ENCODE measurements at places on chromosomes 2 and 18.

GRCh38 chr2:173210270-173211196 is 134.9 kb downstream of the MAP3K20 start:
- DNase-seq = no peak

DNA sequence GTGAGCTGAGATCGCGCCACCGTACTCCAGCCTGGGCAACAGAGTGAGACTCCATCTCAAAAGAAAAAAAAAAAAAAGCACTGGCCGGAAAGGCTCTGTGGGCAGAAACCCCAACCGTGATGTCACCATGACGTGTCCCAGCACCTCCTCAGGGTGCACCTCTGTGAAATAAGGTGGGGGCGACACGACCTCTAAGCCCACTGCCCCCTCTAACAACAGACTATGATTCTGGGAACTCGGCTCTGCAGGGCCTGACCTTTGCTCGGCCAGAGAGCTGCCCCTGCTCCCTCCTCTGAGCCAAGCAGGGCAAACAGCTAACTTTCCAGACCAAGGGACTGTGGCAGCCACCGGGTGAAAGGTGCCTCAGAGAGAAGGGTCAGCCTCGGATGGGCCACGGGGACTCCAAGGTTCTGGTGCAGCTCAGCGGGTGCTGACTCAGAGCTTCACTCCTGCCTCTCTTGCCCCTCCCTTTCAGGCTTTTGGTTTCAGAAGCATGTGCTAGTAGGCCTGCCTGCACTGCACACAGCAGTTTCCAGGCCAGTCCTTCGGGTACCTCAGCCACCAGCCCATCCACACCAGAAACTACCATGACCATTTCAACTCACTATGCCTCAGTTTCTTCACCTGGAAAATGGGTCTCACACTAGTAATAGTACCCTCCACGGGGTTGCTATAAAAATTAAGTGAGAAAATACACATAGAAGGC is 8.0 kb downstream of the TMBIM1 start:
- peak; percentile 24 for DNase-seq

GRCh38 chr2:239918749-239919148 is 106.4 kb downstream of the NDUFA10 start:
- no peak for DNase-seq

DNA sequence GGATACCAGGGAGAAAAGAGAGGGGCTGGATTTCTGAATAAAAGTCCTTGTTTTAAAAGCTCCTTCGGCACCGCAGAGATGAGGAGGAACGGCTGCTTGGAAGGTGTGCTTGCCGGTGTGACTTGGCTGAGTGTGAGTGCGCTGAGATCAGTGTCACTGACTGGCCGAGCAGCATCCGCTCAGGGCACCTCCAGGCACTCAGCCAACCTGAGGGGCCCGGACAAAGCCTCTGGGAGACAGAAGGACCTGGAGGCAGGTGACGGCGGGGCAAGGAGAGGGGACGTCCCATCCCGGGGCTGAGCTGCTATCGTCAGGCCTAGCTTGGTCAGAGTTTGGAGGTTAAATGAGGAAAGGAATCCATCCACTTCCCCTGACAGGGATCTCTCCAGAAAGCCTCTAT is 16.8 kb upstream of the ALLC start:
- no peak for DNase-seq

- no peak for DNase-seq
Observed at GRCh38 chr2:73297151-73297559, 3.8 kb upstream of the EGR4 start.

DNA sequence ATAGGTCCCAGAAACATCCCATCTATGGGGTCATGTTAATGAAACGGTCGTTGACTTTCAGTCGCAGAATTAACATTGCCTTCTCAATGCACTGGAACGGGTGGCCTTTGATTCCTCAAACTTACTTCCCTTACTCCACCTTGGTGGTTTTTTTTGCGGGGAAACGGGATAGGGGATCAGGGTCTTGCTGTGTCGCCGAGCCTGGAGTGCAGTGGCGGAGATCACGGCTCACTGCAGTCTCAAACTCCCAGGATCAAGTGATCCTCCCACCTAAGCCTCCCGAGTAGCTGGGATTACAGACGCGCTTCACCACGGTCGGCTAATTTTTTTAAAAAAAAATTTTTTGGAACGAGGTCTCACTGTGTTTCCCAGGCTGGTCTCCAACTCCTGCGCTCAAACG is 754 bp downstream of the ATG16L1 start:
- no peak for DNase-seq

GRCh38 chr18:35470435-35470834 is 27.3 kb downstream of the INO80C start:
- no peak for DNase-seq

- DNase-seq = no peak
Observed at GRCh38 chr18:57146956-57147636, at the start of gene BOD1L2. Gene BOD1L2, plus strand, starts transcription at chr18:57147087. Its CDS starts 226 bp downstream, at chr18:57147313.

GRCh38 chr2:154198866-154199265 is 327.1 kb downstream of the GALNT13 start:
- no peak for DNase-seq

GRCh38 chr2:45802499-45803138 is 151.1 kb downstream of the PRKCE start:
- no peak for DNase-seq

GRCh38 chr2:30231996-30232800 is 864 bp downstream of the LBH start:
- DNase-seq = no peak

GRCh38 chr18:37225279-37225678 is 340.3 kb downstream of the CELF4 start:
- DNase-seq = no peak

DNA sequence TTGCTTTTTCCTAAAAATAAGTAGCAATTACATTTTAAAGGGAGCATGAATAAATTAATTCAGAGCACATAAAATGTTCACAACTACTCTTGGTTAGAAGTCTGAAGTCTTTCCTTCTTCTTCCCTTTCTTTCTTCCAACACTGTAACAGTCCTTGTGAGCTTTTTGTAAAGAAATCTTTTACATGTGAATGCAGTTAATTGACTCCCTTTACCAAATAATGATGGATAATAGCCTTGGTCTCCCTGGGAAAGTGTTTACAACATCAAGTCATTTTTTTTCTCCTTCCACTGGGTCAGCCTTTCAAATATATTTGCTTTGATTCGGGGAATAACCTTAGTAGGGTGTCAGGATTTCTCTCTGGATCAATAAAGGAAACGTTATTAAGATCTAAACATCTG is 39.1 kb downstream of the CALCRL start:
- DNase-seq = no peak

GRCh38 chr2:177296040-177296439 is 31.5 kb upstream of the NFE2L2 start:
- DNase-seq = no peak

GRCh38 chr18:56575819-56576663 is 62.4 kb downstream of the TXNL1 start:
- no peak for DNase-seq

- DNase-seq = no peak
Observed at GRCh38 chr2:101921319-101921952, 70.3 kb upstream of the IL1R2 start.

- no peak for DNase-seq
Observed at GRCh38 chr18:12306752-12307700, 1.0 kb upstream of the TUBB6 start.

DNA sequence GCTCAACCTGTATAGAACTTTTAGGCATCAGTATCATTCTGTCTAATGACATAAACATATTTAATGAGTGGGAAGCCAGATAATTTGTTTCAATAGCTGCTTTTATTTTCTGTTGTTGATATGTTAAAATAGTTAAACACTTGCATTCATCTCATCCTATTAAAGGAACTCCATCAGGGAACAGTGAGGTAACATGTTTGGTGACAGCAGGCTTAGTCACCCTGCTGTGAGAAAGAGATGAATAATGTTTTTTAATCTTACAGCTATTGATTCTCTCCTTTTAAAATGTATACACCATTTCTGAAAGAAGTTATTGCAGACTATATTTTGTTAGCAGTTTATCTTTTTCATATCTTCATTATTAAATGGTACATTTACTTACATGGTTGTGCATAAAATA is 123.3 kb upstream of the CWC22 start:
- DNase-seq = no peak

DNA sequence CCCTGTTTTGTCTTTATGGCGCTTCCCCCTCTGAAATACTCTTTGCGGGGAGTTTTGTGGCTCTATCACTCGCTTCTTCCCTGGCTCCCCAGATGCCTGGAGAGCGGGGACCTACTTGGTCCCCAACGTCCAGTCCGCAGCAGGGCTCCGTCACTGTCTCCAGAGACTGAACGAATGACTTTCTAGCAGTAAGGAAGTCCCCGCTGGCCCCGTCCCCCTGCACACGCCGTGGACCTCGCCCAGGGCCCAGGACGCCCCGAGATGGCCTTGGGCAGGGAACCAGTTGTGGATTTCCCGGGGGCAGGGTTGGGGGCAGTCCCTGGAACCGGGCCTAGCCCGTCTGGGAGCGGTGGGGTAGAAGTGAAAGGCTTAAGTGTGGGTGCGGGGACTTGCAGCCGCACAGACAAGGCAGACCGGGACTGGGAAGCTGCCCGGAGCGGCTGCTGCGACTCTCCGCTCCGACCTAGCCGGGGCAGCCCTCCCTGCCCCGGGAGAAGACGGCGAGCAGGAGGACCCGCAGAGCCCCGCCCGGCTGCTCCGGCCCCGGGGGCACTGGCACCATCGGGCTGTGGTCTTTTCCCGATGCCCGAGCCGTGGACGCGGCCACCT is 821 bp upstream of the EPHA4 start:
- no peak for DNase-seq

GRCh38 chr18:44988821-44989587 is 308.3 kb downstream of the SETBP1 start:
- no peak for DNase-seq

GRCh38 chr2:237210297-237210696 is 124.6 kb downstream of the COPS8 start:
- no peak for DNase-seq

DNA sequence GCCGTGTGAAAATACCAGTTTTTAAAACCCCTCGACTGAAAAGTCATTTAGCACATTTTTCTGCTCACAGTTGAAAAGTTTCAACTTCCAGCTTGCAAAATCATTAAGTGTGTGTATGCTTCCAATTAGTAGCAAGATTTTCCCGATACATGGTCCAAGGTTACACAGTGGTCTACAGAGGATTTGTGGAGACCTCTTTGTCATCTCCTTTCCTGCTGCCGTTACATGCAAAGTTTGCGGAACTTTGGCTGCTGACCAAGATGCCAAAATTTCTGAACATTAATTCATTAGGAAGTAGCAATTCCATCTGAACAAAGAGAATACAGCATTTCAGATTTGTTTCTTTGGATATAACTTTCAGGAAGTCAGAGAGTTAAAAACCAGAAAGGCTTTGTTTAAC is 474.6 kb downstream of the PLCL1 start:
- no peak for DNase-seq

DNA sequence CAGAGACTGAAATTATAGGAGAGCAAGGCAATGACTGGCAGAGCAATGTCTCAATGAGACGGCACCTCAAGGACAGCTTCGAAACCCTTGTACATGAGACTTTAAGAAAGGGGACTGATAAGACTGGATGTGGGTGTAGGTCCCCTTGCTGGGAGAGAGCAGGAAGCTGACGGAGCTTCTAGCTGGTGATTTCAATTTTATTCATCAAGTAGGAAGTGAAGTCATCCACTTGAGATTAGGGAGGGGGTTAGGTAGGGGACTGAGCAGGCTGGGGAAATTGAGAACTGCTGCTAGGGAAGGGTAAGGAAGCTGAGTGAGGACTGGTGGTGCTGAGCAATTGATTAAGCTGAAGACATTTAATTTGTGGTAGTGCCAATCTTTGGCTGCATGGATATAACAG is 99.5 kb upstream of the ITGB6 start:
- DNase-seq = no peak

DNA sequence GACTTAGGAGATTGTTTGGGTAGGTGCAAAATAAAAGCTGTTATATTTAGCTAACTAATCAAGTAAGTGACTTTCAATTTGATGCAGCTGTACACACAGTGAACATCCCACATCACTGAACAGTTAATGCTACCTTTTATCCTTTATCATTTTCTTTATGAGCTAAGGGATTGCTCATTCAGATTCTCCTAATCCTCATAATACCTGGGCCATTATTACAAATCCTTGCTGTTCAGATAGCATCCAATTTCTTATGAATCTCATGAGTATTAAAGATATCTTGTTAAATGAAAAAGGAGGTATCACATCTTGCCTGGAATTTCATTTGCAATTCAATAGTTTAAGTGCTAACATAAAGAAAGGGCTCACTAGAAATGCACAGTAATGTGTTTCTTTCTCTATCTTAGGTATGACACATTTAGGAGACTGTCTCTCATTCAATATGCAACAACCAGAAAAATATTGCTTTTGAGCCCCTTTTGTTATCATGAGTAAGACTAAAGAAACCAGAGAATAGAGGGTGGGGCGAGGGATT is 918.5 kb downstream of the CBLN2 start:
- DNase-seq = no peak

DNA sequence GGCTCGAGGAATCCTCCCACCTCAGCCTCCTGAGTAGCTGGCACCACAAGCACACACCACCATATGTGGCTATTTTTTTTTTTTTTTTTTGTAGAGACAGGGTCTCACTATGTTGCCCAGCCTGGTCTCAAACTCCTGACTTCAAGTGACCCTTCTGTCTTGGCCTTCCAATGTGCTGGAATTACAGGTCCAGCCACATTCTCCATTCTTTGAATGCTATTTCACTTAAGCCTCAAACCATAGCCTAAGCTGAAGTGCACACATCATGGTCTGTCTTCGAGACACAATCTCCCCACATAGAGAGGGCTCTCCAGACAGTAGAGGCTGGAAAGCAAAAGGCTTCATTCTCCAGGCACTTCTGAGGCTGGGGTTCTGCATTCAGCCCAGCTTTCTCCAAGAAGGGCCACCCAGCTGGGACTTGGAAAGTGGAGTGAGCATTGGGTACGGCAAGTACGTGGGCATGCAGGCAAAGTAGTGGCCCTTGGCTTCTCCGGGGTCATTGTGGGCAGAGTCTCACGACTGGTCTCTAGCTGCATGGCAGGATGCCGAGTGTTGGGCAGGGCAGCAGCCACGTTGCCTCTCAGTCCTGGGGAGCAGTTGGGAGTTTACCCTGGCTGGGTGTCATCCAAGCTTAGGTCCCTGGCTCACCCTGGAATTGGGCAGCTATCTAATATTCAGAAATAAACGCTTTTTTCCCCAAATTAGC is 78.2 kb upstream of the SMAD7 start:
- DNase-seq = no peak

- DNase-seq = no peak
Observed at GRCh38 chr2:21314322-21314835, 190.6 kb downstream of the TDRD15 start.
